SK-MEL-5 (cell line): ENCODE measurements at places on chromosomes 6 and 20.

- no peak for DNase-seq
Observed at GRCh38 chr20:34242879-34243278, 1.7 kb downstream of the ASIP start.

DNA sequence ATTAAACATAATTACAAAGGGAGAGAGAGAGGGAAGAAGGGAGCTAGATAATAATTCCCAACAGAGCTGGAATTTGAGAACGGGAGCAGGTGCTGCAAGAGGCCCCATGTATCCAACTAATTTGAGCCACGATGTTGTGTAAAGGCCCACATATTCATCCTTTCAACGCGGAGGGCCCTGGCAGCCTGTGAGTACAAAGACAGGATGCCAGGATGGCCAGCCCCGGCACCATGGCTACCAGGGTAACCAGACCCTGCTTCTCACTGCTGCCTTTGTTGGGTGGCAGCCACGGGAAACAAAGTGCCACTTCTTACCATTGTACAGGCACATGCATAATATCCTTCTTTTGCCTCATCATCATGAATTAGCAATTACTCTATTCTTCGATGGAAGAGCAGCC is 492.0 kb upstream of the NRSN1 start:
- DNase-seq = no peak

GRCh38 chr6:16371401-16371800 is 133.0 kb downstream of the GMPR start:
- DNase-seq = no peak

GRCh38 chr6:11264100-11264499 is 31.6 kb upstream of the NEDD9 start:
- peak; percentile 22 for DNase-seq

GRCh38 chr20:20594171-20594530 is 118.3 kb downstream of the RALGAPA2 start:
- DNase-seq = peak; percentile 42
